MCF 10A (cell line): ENCODE measurements at places on chromosomes 11 and 22.
A peak's percentile ranks its signal among the peaks of the same experiment; 100 is the strongest.

DNA sequence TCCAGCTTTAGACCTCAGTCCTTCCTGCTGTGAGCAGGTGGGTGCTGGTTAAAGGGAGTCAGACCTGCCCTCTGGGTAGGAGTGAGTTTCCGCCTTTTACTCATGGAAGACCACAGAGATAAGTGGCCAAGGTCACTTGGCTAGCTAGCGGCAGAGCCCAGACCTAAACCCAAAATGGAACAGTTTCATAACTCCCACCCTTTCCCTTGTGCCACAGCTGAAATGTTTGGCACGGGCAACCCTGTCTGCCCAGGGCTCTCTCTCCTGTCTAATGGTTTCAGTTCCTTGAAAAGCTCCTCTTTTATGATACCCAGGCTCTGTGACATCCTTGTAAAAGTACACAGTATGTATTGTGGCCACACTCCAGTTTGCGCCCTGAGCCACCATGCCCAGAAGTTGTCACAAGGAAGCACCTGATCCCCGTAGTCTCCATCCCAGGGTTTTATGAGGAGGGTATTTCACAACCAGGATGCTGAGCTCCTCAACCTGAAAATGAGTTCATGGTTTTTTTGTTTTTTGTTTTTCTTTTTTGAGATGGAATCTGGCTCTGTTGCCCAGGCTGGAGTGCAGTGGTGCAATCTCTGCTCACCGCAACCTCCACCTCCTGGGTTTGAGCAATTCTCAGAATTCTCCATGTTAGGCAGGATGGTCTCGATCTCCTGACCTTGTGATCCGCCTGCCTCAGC is 5.1 kb downstream of the MB start:
- peaks cover 28% of the 10 kb centered on the region for H3K27me3 ChIP-seq
- DNase-seq = no peak
- H3K4me3 ChIP-seq = no peak overlapping the region
- H3K27ac ChIP-seq = no peak overlapping the region
- peaks cover 11% of the 10 kb centered on the region for H3K4me1 ChIP-seq

DNA sequence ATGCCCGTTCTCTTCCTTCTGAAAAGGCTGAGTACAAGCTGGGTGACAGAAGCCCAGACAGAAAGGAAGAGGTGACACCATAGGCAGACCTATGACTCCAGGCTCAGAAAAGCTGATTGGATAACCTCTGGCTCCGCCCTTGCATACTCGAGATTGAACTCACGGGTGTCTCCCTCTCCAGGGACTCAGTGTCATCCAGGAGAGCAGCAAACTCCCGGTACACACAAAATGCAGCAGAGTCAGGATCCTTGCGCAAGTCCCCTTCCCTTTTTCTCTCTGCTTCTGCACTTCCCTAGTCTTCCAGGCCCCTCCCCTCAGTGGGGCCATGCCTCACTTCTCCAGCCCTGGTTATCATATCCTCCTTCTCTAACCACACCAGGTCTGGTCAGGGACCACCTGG is 9.8 kb downstream of the SCN4B start:
- no peak overlapping the region for H3K27ac ChIP-seq
- H3K4me3 ChIP-seq = no peak overlapping the region
- DNase-seq = peak; percentile 18
- no peaks in the 10 kb centered on the region for H3K36me3 ChIP-seq

- H3K27me3 ChIP-seq = no peaks in the 10 kb centered on the region
- H3K4me3 ChIP-seq = no peak overlapping the region
- H3K36me3 ChIP-seq = no peaks in the 10 kb centered on the region
- H3K27ac ChIP-seq = no peak overlapping the region
- no peaks in the 10 kb centered on the region for H3K4me1 ChIP-seq
These were observed 489 bp downstream of the OR10A4 start for GRCh38 chr11:6876914-6877313.

DNA sequence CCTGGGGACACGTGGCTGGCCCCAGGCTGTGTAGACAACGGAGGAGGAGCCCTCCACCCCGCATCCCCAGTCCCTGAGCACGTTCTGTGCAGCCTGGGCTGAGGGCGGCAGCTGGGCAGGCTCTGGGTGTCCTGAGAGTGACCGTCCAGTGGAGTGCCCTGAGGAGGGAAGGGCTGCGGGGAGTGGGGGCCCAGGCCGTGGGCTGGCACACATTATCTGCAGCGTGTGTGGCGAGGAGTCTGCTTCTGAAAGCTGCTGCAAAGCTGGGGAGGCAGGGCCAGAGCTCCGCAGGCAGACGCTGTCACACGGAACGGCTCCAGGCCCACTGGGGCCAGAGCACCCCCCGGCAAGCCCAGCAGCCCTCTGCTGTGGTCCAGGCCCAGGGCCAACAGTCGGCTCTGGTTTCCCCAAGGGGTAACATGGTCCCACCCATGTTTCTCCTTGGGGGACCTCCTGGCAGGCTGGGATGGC is 835 bp upstream of the ANO9 start:
- H3K4me3 ChIP-seq = no peak overlapping the region
- no peaks in the 10 kb centered on the region for H3K27me3 ChIP-seq
- H3K36me3 ChIP-seq = no peaks in the 10 kb centered on the region
- H3K4me1 ChIP-seq = peaks cover 6% of the 10 kb centered on the region

GRCh38 chr11:74895340-74896116 is 53.4 kb downstream of the XRRA1 start:
- H3K36me3 ChIP-seq = peaks cover 25% of the 10 kb centered on the region
- H3K27ac ChIP-seq = no peak overlapping the region
- H3K4me1 ChIP-seq = peaks cover 7% of the 10 kb centered on the region
- no peak for DNase-seq
- no peaks in the 10 kb centered on the region for H3K27me3 ChIP-seq

DNA sequence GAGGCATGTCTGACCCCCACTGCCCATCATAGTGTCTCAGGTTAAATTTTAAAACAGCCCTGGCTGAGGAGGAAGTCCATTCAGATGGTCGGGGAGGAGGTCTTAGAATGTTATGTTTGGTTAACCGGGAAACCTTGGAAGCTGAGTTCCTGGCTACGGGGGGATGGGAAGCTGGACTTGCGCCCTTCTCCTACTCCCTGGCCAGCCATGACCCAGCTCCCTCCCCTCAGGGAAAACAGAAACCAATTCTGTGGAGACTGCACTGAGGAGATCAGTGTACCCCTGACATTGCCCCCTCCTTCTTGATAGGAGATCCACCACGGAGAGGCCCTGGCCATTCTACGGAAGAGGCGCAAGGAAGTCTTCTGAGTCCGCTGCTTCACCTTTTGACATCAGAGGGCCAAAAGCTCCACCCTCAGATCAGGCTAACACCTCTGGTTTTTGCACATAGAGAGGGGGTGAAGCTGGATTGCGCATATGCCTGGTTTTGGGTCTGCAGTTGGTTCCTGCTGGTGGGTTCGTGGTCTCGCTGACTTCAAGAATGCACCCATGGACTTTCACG is 2.7 kb upstream of the KRTAP5-9 start:
- H3K27ac ChIP-seq = no peak overlapping the region
- H3K4me3 ChIP-seq = no peak overlapping the region
- no peaks in the 10 kb centered on the region for H3K4me1 ChIP-seq
- no peaks in the 10 kb centered on the region for H3K27me3 ChIP-seq
- H3K36me3 ChIP-seq = no peaks in the 10 kb centered on the region
- DNase-seq = no peak

GRCh38 chr11:101863361-101863760 is 51.4 kb upstream of the CEP126 start:
- no peak overlapping the region for H3K27ac ChIP-seq
- no peaks in the 10 kb centered on the region for H3K27me3 ChIP-seq
- peaks cover 13% of the 10 kb centered on the region for H3K4me1 ChIP-seq

GRCh38 chr22:48741540-48741939 is 1086.1 kb downstream of the BRD1 start:
- no peak overlapping the region for H3K27ac ChIP-seq
- no peaks in the 10 kb centered on the region for H3K27me3 ChIP-seq
- no peaks in the 10 kb centered on the region for H3K4me1 ChIP-seq

DNA sequence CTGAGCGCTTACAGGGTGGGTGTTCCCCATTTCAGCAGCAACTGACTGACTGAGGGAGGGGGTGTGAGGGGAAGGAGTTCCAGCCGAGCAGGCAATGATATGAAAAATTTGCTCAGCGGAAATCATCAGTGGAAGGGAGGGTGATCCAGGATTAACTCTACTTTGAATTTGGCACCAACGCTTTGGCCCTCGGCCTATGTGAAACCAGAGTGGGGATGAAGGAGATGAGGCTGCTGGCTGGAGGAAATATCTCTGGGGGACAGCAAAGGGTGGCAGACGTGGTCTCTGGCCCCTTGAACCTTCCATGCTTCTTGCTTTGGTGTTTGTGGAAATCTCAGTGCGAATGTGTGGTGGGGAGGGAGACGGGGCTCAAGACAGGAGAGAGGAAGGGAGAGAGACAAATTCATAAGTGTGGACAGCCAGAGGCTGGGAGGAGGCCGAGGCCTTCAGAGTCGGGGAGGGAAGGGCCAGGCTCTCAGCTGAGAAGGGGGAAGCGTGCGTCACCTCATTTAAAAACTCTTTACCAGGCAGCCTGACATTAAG is 83.6 kb downstream of the FDX1 start:
- H3K27ac ChIP-seq = no peak overlapping the region
- no peak for DNase-seq
- H3K4me3 ChIP-seq = no peak overlapping the region
- H3K4me1 ChIP-seq = no peaks in the 10 kb centered on the region

DNA sequence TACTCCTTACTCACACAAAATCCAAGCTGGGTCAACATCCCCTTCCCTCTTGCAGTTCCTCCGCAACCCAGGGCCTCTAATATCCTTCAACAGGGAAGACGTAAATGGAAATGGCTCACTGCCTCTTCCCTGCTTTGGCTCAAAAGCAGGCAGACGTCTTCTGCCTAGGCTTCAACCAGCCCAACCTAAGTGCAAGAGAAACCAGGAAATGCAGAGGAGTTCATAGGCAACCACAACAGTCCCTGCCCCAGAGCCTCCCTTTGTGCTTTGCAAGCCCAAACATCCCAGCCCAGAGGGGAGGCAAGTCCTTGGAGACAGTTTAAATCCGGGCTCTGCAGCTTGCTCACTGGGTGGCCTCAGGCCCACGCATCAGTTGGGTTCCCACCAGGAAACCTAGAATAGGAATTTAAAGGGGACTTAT is 33.3 kb downstream of the CD6 start:
- H3K4me3 ChIP-seq = no peak overlapping the region
- no peaks in the 10 kb centered on the region for H3K36me3 ChIP-seq
- H3K27ac ChIP-seq = no peak overlapping the region
- H3K27me3 ChIP-seq = peaks cover 11% of the 10 kb centered on the region

DNA sequence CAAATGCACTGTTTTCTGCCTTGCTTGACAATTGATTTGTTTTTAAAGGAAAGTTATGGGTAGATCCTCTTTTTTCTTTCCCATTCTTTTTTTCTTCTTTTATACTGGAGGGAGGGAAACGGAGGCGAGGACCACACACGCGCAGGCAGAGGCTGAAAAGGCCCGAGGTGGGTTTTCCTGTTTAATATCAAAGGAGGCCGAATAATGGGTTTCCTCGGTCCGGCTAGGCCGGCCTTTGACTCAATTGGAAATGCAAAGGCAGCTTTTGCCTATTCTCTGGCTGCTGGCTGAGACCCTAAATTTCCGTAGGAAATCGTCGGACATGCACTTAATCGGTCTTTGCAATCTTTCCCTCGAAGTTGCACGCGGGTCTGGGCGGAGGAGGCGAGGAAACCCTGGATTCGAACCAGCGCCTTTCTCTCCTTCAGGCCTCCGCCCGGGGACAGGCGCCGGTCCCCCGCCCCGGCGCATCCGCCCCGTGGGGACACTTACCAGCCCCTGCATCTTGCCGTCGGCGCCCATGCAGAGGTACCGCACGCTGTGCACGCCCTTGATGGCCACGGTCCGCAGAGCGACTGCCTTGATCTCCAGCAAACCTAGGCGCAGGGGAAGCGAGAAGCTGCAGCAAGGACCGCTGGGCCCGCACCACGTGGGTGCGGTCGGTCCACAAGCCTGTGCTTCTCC is 911 bp downstream of the FGF19 start:
- DNase-seq = no peak
- no peaks in the 10 kb centered on the region for H3K36me3 ChIP-seq
- H3K4me3 ChIP-seq = no peak overlapping the region
